Posterior cingulate gyrus (tissue), 11 donors: ENCODE measurements at places on chromosomes 1 and 21.

- no peak for DNase-seq
Measured at GRCh38 chr1:71721532-71721931, 560.8 kb downstream of the NEGR1 start.

GRCh38 chr21:17783481-17784179 lies 35.5 kb downstream of the C21orf91 start:
- DNase-seq = no peak

DNA sequence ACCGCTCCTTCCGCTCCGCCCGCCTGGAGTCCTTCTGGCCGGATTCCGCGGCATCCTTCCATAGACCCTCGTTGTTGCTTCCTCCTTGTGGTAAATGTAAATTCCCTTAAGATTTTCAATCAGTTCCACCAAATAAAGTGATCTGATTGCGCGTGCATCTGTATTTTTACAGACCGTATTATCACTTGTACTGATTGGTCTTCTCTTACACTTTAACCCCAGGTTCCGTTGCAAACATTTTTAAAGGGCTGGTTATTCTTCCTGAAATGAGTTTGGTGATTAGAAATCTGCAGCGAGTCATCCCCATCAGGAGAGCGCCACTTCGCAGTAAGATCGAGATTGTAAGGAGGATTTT lies 483 bp downstream of the YBEY start:
- no peak for DNase-seq

DNA sequence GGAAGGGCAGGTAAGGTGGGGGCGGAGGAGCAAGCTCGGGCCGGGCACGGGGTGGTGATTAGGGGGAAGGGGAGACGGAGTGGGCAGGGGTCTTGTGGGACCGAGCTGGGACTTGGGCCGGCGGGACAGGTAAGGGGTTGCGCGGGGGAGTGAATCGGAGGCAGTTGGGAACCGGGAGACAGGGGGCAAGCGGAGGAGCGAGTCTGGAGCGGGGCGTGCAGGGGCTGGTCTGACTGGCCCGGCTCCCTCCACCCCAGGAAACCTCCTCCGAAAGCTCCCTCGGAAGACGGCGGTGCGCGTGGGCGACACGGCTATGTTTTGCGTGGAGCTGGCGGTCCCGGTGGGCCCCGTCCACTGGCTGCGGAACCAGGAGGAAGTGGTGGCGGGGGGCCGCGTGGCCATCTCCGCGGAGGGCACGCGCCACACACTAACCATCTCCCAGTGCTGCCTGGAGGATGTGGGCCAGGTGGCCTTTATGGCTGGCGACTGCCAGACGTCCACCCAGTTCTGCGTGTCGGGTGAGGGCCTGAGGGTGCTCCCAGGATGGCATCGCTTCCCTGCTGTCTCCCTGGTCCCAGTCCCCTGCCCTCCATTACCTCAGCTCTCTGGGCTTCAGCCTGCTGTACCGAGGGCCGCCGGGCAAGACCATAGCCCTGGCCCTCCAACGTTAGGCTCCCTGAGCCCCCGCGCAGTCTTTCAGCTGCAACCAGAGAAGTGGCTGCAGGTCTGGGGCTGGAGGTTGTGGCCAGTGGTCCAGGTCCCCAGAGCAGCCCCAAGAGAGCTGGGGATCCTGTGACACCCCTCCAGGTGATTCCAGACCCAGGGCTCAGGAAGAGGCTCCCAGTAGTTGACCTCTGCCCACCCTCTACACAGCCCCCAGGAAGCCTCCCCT lies 6.3 kb downstream of the OBSCN start:
- DNase-seq = no peak

DNA sequence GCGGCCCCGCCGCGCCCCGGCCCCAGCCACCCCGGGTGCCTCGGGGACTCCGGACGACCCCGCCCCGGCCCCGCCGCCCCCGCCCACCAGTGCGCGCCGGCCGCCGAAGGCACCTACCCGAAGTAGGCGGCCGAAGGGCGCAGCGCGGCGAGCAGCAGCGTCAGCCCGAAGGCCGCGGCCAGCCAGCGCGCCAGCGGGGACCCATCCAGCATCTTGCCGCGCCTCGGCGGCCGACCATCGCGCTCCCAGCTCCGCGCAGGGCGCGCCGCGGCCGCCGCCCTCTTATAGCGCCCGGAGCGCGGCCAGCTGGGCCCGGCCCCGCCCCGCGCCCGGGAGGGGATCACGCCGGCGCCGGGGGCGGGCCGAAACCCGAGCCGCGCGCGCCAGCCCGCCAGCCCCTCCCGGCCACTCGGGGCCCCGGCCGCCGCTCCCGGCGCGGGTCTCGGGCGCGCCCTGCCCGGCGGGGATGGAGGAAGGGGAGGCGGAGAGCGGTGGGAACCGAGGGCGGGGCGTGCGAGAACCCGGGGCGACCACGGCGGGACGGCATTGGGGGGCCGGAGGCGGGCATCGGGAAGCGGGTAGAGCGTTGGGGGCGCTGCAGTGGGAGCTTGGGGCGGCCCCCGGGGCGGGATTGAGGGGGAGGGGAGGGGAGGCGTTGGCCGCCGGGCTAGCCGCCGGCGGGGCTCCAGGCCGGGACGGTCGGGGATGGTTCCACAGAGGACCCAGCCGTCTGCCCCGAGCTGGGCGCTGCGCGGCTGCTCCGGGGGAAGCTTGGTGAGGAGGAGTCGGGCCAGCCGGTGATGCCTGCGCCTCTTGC lies at the start of gene WNT9A:
WNT9A (minus strand) TSS at position 257 of the 817 bp plus-strand sequence; CDS start at position 212, 45 bp downstream.
- no peak for DNase-seq

GRCh38 chr21:17929510-17929909 lies 110.4 kb upstream of the C21orf91 start:
- no peak for DNase-seq
